Activated CD8-positive, alpha-beta memory T cell treated with anti-CD3 and anti-CD28 coated beads, Interleukin-2, amount 50 U/mL, for 4 hours (primary cell): ENCODE measurements at places on chromosomes 6 and 20.

- no peak for DNase-seq
Measured at GRCh38 chr6:144809120-144809519, 524.0 kb downstream of the UTRN start.

GRCh38 chr20:3654326-3655130 is 8.7 kb downstream of the GFRA4 start:
- no peak for DNase-seq

DNA sequence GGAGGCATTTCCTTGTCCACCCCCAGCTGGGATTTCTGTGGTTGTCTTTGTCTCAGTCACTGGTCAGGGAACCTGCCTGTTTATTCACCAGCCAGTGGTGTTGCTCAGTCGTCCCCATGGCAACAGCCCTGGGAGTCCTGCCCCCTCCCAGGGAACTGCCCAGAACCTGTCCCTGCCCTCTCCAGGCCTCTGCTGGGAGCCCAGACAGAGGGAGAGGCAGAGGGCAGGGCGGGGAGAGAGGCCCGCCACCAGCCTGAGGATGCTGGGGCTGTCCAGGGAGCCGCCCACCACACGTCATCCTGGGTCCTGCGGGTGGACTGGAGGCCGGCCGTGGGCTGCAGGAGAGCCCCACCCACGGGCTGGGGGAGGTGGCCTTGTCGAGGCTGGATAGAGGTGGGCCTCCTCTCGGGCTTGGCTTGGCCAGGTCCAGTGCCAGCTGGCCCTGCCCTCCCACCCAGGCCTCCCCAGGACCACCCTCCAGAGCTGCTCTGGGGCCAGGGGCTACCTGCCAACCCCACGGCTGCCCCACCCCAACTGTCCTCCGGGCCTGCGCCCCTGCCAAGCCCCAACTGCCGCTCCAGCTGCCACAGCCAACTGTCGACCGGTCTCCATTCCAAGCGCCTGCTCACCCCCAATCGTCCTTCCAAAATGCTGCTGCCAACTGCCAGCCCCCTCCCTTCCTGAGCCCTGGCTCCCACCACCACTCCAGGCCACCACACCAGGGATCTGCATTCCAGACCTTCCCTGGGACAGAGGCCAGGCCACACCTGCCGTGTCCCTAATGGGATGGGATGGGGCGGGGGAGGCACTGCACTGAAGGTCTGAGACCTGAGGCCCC is 4.2 kb upstream of the ZBTB46 start:
- no peak for DNase-seq

GRCh38 chr20:19713822-19714578 is 44.1 kb upstream of the RIN2 start:
- DNase-seq: no peak
